Suprapubic skin (tissue), 4 donors: ENCODE measurements at places on chromosomes 11 and 22. TPM values are rescaled to one million over a fixed set of nuclear protein-coding genes. Genes with fewer than 3 reads are reported as not detected.

KRTAP5-2 gene
- 1.7 TPM for total RNA-seq

PNPLA5 gene
- total RNA-seq = 13.5 TPM

- no peak for DNase-seq
These were observed 68.3 kb upstream of the CTSC start for GRCh38 chr11:88405853-88406252.

- DNase-seq = no peak
These were observed 4.3 kb downstream of the KIRREL3 start for GRCh38 chr11:126996036-126996804.

GRCh38 chr11:131353766-131354165 lies 16.6 kb upstream of the NTM start:
- no peak for DNase-seq

DNA sequence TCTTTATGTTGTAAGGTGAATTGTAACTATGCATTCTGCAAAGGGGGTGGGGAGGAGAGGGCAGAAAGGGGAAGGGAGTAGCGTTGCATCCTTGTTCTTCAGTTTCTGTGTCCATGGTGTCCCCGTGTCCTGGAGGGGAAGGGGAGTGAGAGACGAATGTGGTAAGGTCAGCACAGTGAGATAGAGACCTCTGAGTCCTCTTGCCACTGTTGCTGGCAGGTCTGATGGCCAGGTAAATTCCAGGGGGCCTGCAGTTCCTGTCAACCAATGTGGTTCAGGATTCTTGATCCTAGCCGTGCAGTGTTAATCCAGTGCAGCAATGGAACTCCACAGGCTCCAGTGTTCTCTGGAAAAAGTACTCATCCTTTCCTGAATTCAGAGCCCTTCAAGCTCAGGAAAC lies 14.6 kb upstream of the ADSL start:
- no peak for DNase-seq

GRCh38 chr22:22702237-22703202 lies 58.1 kb downstream of the GGTLC2 start:
- no peak for DNase-seq

GRCh38 chr11:2914455-2915195 lies 14.6 kb downstream of the PHLDA2 start:
- DNase-seq = no peak

DNA sequence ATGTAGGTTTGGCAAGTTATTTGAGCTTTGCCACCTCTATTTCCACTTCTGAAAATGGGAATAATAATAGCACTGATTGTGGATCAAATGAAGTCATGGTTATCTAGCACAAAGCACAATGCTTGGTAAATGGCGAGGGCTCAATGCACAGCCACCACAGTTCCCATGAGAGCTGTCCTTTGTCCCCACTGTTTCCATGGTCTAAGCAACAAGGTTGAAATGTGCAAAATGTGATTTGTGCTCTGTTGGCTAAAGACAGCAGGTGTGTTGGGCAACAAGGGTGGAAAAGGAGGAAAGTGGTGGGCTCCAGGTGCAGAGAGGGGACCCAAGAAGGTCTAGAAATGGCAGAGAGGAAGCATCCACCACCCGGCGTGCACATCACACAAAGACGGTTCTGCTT lies 200.5 kb downstream of the TRIM29 start:
- no peak for DNase-seq
